ENCODE measurements at places on chromosomes 7 and 10.

- no peak for DNase-seq
Measured at GRCh38 chr10:77308084-77308732, 329.4 kb downstream of the KCNMA1 start.

DNA sequence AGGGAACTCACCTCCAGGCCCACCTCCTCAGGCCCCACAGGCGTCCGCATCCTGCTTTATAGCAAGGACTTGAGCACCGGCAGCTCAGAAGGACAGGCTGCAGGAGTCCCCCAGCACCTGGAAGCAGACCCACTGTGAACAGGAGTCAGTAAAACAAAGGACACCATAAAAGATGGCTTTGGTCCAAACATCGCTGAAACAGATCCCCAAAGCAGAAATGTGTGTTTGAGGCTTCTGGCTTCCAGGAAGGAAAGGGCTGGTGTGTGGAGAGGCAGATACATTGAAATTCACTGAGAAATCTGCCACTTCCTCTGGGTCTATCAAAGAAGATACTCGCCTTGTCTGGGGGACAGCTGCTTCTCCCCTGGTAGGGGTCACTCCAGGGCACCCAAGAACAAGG, 286.2 kb downstream of the PLXNA4 start:
- no peak for DNase-seq

- DNase-seq, result no peak
Measured at GRCh38 chr7:44284881-44285541, 40.4 kb downstream of the CAMK2B start.

- no peak for DNase-seq
Measured at GRCh38 chr10:61628151-61628874, 34.4 kb upstream of the CABCOCO1 start.

- peak; percentile 56 for DNase-seq
Measured at GRCh38 chr10:117431160-117431559, 55.9 kb upstream of the PDZD8 start.

GRCh38 chr10:71921324-71922027, 42.7 kb upstream of the CHST3 start:
- no peak for DNase-seq

GRCh38 chr7:49580000-49580399, 193.4 kb upstream of the VWC2 start:
- no peak for DNase-seq

- no peak for DNase-seq
Measured at GRCh38 chr7:36514289-36515243, 124.9 kb downstream of the ANLN start.

DNA sequence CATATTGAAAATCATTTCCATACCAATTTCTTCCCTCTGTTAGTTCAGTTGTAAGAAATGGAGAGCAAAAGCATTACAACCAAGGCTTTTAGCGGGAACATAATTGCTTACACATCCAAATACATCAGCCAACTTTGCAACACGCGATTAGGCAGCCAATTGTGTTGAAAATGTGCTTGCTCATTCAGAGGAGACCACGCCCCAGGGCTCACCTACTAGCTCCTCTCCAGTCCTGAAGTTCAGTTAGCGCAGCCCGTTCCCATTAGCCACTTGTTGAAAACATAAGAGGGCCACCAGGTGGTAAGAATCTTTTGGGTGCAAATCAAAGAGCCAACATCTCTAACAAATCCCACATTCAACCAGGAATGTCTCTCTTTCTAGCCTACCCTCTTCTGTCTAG, 213.2 kb upstream of the MDFIC start:
- no peak for DNase-seq

DNA sequence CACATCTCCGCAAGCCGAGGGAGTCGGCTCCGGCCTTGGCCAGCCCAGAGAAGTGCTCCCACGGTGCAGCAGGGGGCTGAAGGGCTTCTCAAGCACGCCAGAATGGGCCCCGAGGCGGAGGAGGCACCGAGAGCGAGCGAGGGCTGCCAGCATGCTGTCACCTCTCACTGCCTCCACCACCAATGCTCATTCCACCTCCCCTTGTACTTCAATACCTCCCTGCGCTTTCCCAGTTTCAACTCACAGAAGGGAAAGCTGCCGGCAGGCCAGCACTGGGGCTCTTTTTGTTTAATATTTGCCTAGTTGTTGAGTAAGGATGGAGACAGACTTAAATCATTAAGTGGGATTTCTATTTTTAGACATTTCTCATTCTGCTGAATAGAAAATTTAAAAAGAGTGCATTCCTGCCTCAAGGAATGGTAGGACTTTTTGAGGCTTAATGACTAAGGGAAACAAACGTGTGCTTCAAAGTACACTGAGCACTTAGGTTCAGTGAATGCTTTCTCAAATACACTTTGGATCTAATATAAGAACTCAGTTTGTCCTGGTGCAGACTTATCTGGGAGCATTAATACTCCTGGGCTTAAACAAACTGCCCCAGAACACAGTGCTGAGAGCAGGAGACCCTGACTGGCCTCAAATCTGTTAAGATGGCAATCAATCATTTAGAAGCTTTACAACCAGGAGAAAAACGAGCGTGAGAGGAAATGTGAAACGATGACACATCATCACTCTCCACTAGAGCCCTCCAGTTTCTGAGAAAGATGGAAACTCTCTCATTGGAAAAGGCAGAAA, 131.2 kb downstream of the RALA start:
- DNase-seq, result no peak

- no peak for DNase-seq
Measured at GRCh38 chr10:124546055-124546369, 84.4 kb downstream of the LHPP start.

GRCh38 chr7:148340438-148341280, 249.9 kb upstream of the C7orf33 start:
- DNase-seq, result no peak

DNA sequence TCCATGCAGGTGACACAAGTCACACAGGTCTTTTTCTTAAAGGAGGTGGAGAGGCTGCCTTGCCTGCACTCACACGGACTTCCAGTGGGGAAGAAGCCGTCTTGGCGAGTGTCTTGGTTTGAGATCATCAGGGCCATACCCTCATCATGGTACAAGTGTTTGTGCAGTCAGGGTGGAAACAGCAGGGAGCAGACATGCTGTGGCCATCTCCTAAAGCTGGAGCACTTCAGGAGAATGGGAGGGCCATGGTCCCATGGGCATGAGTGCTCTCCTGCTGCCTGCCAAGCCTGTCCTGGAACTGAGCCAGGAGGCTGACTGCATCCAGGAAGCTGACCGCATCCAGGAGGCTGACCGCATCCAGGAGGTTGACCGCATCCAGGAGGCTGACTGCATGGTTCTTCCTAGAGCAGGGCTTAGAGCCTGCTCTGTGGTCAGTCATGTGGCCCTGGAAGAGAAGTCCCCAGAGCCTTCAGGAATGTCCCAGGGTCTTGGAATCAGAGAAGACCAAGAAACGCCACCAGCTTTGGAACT, 98.4 kb downstream of the ADARB2 start:
- no peak for DNase-seq

DNA sequence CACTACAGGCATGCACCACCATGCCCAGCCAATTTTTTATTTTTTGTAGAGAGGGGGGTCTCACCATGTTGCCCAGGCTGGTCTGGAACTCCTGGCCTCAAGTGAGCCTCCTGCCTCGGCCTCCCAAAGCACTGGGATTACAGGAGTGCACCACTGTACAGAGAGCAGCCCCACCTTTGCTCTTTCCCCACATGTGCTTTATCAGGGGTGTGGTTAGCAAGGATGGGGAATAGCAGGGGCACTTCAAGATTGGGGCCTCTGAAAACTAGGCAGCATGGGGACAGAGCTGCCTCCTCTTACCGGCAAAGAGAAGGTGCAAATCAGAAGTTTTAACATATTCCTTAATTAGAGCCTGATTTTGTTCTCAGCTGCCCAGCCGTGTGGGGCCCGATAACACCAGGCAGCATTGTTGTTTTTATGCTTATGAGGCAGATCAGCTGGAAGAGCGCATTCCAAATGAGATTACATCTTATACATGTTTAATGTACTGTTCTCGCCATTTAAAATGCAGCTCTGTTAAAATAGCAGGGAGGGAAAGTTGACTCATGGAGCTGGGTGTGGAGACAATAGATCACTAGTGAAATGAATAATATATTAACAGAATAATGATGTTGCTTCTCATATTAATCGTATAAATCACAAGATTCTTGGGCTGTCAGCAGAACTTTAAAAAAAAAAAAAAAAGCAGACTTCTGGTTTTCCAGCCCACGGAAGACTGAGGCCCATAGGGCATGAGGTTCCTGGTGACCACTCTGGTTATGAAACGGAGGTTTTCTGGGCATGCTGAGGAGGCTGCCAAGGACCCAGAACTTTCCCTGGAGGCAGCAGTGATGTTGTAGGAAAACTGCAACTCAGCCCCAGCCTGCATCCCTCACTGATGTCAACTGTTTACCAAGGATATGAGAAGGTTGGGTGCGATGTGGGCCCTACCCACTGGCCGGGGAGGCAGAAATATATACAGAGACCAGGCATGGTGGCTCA, 62.5 kb downstream of the TMEM130 start:
- no peak for DNase-seq

DNA sequence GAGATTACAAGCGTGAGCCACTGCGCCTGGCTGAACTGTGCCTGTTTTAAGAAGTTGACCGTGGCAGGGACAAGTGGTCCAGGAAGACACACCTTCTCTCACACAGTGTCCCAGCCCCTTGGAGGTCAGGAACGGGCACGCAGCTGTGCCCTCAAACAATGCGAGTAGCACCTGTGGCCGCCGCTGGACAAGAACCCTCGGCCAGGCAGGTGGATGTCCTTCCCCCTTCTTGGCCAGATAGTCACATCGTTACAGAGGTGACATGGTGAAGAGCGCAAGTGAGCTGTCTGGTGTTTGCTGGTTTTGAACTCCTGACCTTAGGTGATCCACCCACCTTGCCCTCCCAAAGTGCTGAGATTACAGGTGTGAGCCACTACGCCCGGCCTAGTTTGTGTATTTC, 8.8 kb downstream of the ZFAND2A start:
- DNase-seq, result no peak

GRCh38 chr10:82505009-82505408, 630.0 kb downstream of the NRG3 start:
- DNase-seq, result no peak

GRCh38 chr10:79073784-79074432, 5.1 kb downstream of the ZMIZ1 start:
- no peak for DNase-seq

DNA sequence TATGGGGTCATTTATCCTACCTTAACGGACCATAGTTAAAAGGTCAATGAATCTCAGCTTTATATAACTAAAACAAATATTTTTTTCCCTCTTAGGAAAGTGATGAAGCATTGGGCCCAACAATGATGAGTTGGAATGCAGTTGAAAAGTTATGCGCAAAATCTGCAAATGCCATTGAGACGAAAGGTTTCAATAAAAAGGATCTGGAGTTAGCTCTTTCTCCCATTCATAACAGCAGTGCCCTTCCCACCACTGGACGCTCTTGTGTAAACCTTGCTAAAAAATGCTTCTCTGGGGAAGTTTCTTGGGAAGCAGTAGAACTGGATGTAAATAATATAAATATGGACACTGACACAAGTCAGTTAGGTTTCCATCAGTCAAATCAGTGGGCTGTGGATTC, 14.7 kb downstream of the MASTL start:
- no peak for DNase-seq
